ENCODE measurements at places on chromosomes 6 and 20.

DNA sequence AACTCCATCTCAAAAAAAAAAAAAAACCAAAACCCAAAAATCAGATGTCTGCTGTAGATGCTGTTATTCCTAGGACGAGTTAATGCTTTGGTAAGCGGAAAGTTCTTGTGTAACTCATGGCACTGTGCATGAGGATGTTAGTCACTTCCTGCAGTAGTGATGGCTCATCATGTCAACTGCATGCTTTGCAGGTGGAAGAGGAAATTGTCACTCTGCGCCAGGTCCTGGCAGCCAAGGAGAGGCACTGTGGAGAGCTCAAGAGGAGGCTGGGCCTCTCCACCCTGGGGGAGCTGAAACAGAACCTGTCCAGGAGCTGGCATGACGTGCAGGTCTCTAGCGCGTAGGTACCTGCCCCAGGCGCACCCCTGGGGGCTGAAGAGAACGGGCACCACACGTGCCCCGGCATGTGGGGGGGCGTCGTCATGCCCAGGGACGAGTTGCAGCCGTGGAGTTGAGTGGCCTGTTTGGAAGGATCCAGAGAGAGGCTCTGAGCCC lies 8.5 kb downstream of the TPD52L2 start:
- peak; percentile 66 for DNase-seq

DNA sequence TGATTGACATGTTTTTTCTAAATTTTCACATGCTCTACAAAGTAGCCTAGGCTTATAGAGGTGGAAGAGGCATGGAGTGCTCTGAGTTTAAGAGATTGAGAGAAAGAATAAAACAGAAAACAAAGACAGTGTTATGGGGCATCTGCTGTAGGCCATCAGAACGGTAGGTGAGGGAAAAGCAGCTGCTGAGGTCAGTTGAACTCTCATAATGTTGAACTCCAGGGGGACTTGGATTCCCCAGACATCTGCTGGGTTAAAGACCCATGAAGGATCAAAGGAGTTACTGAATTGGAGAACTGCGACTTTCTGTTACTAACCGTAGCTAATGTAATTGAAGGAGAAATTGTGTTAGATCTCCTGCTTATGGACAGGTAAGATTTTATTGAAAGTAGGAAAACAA lies 333.9 kb downstream of the TFAP2B start:
- no peak for DNase-seq

DNA sequence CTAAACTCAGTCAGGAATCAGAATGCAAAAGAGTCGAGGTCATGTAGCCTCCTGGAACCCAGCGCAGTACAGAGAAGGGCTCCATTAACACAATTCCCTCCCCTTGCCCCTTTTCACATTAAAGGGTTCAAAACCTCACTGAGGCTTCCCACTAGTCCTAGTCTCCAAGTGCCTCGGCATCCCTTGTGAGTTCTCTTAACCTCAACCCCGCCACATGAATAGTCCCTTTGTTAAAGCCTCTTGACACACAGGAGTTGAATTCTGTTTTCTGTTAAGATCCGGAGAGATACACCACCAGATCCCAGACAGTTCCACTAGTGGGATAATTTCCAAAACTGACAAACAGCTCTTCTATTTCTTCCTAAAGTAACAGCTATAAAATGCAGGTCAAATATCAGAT lies 17.8 kb downstream of the PTPRT start:
- no peak for DNase-seq

GRCh38 chr20:45067558-45067957 lies 33.4 kb downstream of the KCNS1 start:
- DNase-seq = no peak

GRCh38 chr20:18879262-18879661 lies 65.7 kb downstream of the SCP2D1 start:
- DNase-seq = no peak

GRCh38 chr6:157967486-157967885 lies 14.2 kb upstream of the SYNJ2 start:
- DNase-seq = no peak
